NCI-H82 (cell line): ENCODE measurements at places on chromosomes 16 and 17.

DNA sequence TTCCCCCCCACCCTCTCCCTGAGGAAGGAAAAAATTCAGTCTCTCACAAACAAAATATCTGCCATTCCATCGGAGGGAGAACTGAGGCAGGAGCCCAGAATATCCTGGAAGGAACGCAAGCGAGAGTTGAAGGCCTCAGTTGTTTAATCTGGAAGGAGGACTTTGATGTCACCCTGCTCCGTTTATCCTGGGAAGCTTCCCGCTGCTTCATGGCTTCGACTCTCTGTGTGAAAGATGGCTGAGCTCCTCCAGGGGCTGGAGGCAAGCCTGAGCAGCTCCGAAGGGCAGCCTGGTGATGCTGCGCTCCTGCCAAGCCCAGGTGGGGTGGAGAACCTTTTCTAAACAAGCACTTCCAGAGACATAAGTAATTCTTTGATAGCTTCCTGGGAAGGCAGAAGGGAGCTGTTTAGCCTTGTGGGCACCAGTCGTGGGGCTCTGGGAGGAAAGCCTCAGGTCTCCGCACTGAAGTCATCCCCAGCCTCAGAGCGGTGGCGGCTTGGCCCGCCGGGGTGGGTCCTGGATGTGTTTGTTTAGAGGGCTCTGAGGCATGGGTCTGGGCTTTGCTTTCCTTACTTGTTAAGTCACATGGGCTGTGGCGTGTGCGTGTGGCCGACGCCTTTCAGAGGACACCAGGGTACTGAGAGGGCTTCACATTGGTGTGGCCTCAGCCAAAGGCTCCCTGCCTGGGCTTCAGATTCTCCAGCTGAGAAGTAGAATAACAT, 7.9 kb downstream of the NKD1 start:
- no peak for DNase-seq

DNA sequence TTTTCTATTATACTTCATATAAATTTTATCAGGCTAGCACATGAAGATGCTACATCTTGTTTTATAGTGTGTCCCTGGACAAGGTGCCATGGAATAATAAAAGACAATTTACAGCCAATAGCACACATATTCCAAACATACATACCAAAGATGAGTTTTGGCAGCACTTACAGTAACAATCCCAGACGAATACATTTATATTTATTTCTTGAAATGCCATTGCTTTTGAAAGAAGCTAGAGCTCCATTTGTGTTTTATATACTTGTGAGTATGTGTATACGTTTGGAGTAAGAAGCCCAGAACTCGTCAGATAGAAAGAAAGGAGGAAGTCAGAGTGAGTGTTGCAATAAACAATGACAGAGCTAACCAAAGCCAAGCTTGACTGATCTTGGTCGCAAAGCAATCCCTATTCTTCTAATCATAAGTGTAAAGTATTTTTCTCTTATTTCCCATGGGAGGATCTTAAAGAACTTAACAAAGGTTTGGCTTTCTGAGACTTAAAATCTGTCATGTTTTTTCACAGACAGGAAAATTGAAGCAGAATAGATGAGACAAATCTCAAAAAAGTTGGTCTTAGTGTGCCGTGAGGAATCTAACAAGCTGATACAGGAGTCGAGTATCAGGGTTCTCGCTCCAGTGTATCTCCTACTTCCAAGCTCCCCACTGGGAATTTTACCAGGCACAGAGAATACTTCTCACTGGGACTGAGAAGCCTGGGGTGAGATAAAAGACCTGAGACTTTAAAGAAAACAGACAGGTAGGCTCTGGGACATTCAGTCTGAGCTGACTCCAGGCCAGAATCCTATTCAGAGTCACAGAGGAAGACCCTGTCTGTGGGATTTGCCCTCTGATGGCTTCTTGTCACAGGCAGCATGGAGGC, 175.4 kb downstream of the AATF start:
- DNase-seq: no peak

- no peak for DNase-seq
Measured at GRCh38 chr16:12305847-12306801, 329.6 kb downstream of the SNX29 start.

GRCh38 chr17:31588034-31588433, 196.6 kb downstream of the RAB11FIP4 start:
- DNase-seq: no peak

GRCh38 chr16:11158018-11158417, 98.0 kb downstream of the SOCS1 start:
- no peak for DNase-seq

DNA sequence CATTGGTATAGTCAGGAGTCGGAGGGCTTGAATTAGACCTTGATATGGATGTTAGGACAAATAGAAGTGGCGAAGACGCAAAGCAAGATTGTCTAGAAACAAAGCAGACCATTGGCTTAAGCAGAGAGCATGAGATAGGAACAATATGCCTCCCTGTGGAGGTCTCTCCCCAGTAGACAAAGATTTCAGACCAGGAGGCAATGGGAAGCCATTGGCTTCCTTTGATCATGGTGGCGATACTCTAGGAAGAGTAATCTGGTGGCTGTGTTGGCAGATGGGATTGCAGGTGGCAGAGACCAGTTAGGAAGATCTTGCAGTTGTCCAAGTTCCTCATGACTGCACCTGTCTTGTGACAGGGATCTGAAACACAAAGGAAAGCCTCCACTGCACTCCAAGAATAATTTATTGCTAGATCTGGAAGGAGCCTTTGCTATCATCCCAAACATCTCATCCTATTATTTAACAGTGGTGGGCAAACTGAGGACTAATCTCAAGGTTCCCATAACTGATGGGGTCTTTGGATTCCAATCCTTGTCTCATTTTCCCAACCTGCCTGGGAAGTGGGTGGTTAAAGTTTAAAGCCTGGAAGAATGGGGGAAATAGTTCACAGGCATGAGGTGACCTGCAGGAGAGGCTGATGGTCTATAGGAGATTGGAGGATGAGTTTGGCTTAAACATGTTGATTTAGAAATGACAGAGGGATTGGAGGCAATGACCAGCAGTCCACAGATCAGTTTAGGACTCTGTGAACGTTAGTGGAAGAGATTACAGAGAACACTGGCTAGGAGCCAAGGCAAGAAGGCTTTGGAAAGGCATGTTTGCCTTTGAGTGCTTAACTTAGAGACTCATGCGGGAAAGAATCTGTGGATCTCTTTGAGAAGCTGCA, 37.0 kb downstream of the HLF start:
- peak; percentile 86 for DNase-seq

DNA sequence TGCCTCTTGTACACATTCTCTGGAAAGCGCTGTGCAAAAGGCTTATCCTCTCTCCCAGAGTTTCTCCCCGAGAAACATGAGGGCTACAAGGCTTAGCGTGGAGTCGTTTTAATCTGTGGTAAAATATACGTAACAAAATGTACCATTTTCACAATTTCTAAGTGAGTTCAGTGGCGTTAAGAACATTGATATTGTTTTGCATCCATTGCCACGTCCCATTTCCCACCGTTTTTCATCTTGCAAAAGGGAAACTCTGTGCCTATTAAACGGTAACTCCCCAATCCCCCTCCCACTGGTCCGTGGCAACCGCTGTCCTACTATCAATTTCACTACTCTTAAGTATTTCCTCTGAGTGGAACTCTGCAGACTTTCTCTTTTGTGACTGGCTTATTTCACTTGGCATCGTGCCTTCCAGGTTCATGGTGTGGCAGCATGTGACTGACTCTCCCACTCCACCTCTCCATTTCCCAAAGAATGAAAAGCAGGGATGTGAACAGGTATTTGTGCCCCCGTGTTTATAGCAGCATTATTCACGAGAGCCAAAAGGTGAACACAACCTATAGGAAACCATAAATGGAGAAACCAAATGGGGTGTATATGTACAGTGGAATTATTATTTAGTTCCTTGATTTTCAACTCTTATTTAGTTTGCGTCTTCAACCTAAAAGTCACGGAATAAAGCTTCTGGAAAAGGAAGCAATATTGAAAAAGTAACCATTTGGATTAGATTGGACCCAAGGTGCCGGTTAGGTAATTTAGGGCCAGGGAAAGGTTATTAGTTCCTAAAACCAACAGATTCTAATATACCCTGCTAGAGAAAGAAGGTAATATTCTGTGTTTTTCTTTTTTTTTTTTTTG, 1.1 kb upstream of the USP32 start:
- DNase-seq: peak; percentile 59

DNA sequence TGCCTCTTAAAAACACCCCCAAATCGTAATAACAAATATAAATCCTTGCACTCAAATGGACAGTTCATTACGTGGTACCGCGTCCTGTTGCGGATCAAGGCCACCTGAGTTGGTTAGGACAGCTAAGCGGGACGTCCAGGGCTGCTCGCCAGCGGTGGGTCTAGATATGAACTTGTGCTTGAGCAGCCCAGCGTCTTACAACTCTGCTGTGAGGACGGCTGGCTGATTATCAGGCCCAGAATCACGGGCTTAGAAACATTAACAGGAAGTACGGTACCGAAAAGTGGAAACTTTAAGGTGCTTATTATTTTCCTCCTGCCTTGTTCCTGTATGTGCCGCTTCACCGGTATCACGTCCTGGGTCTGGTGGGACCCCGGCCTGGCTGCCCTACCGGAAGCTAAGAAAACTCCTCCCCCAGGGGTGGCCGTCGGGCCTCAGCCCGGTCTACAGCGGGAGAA, 832 bp upstream of the SRRM2 start:
- DNase-seq: peak; percentile 92

- no peak for DNase-seq
Measured at GRCh38 chr16:85037050-85037410, 9.4 kb downstream of the KIAA0513 start.
